Heart left ventricle (tissue), 16 donors: ENCODE measurements at places on chromosomes 7 and 10. TPM values are rescaled to one million over a fixed set of nuclear protein-coding genes. Genes with fewer than 3 reads are reported as not detected.

The CALY gene
- total RNA-seq: not detected

DNA sequence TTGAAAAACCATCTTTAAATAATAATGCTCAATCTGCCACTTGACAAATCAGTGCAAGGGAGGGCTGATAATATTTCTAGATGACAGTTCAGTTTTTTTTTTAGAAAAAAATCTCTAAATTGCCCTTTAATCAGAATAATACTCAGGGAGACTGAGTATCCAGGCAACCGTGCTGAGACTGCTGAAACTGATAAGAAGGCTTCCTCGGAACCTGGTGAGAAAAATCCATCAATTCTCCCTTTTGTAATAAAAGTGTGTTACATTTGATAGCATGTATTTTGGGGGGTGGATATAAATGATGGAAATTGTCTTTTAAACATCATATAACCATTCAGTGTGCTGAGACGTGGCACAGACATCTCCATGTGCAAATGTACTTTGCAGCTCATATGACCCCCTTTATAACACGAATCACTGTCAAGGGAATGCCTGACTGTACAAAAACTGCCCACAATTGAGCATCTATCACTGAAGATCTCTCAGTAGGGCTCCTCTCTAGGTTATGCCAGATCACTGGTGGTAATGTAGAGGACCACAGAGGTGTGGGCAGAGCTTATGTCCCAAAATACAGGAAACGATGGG, 491.1 kb upstream of the ADARB2 start:
- H3K4me1 ChIP-seq: no peaks in the 10 kb centered on the region
- H3K4me3 ChIP-seq: no peak overlapping the region
- H3K27me3 ChIP-seq: no peaks in the 10 kb centered on the region
- no peak overlapping the region for H3K27ac ChIP-seq

GRCh38 chr7:150731916-150732315, 5.3 kb upstream of the GIMAP5 start:
- H3K27ac ChIP-seq: no peak overlapping the region
- no peak for DNase-seq
- no peaks in the 10 kb centered on the region for H3K27me3 ChIP-seq
- H3K4me1 ChIP-seq: peaks cover 4% of the 10 kb centered on the region

- peaks cover 39% of the 10 kb centered on the region for H3K36me3 ChIP-seq
- DNase-seq: no peak
- H3K27ac ChIP-seq: no peak overlapping the region
- no peaks in the 10 kb centered on the region for H3K4me1 ChIP-seq
Measured at GRCh38 chr10:118701529-118702323, 53.0 kb downstream of the CACUL1 start.

GRCh38 chr10:72490951-72491350, 134.9 kb downstream of the MICU1 start:
- no peak for DNase-seq
- no peaks in the 10 kb centered on the region for H3K27me3 ChIP-seq
- H3K36me3 ChIP-seq: no peaks in the 10 kb centered on the region
- no peak overlapping the region for H3K27ac ChIP-seq

GRCh38 chr7:124856299-124856888, 73.2 kb downstream of the POT1 start:
- H3K27me3 ChIP-seq: no peaks in the 10 kb centered on the region
- H3K27ac ChIP-seq: no peak overlapping the region
- no peak for DNase-seq
- H3K4me1 ChIP-seq: no peaks in the 10 kb centered on the region

- no peak for DNase-seq
- H3K4me1 ChIP-seq: no peaks in the 10 kb centered on the region
- no peak overlapping the region for H3K4me3 ChIP-seq
- no peaks in the 10 kb centered on the region for H3K27me3 ChIP-seq
Measured at GRCh38 chr10:9137368-9137767, 1082.9 kb downstream of the GATA3 start.

DNA sequence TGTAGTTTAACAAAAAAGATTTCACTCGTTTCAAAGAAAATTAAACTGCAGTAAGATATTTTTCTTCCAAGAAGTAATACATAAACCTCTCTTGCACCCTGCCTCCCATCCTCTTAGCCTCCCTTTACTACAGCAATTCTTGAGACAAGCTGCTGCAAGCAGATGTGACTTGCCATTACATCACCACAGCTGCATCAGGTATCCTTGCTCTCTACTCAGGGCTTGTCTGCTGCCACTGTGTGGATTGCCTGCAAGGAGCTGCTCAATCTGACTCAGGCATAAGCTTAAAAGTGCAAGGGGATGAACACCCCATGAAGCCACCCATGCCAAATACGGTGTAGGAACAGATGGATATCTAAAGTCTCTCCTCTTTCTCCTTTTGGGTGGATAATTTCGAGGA, 609.9 kb downstream of the DNAJB9 start:
- H3K27ac ChIP-seq: no peak overlapping the region
- no peak overlapping the region for H3K4me3 ChIP-seq
- no peaks in the 10 kb centered on the region for H3K36me3 ChIP-seq
- no peak for DNase-seq
